ENCODE measurements at places on chromosomes 4 and X.

DNA sequence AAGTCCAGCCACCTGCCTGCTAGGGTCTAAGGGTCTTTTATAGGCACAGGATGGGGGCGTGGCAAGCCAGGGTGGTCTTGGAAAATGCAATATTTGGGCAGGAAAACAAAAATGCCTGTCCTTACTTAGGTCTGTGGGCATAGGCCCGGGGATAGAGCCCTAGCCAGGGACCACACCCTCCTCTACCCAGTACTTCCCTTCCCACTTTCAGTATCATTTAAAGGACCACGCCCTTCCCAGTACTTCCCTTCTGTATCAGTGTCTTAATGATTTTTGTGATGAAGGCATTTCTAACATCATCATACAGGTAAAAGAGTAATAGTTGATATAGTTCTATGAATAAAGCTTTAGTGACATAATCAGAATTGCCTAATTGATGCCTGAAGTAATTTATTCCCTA lies 11.4 kb downstream of the BANK1 start:
- DNase-seq: no peak

GRCh38 chr4:945274-946102 lies 13.2 kb downstream of the TMEM175 start:
- no peak for DNase-seq

DNA sequence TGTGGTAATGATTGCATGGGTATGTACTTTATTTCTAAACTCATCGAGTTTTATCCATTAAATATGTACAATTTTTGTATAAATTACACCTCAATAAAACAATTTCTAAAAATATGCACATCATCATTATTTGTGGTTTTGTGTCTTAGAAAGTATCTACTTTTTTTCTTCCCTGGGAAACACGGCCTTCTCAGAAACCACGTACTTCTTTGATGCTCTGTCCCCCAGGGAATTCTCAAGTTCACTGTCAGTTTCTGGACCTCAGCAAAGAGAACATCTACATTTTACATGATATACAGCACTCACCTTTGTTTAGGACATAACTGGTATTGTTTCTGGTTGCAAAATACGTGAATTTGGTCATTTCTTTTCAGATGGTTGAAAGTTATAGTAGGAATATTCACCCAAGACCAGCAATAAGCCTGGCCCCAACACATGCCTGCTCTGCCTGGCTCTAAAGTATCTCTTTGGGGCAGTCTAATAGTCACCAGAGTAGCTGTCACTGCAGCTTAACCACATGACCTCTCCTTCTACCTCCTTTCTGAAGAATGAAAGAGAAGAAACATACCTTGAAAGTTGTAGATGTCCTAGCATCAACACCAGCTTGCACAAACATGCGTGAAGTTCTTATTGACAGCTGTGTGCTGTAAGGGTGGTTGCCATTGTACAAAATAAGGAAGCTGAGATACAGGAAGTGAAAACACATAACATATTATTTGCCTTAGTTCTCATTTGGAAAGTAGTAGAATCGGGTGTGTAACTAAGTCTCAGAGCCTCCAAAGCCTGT lies 48.4 kb upstream of the SPANXN4 start:
- DNase-seq: no peak

DNA sequence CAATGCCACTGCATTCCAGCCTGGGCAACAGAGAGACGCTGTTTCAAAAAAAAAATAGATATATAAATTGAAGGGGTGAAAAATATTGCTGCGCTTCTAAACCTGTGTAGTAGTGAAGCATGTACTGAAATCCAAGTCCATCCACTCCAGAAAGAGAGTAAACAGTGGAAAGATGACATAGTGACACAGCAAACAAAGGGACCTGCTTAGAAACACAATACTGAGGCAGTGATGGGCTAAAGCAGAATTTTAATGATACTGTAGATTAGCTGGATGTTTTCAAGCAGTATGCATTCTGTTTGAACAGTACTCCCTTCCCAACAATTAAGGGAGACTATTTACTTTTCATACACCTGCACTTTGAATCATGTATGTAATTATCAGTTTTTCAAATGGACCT lies 42.5 kb downstream of the TFDP3 start:
- DNase-seq: no peak

DNA sequence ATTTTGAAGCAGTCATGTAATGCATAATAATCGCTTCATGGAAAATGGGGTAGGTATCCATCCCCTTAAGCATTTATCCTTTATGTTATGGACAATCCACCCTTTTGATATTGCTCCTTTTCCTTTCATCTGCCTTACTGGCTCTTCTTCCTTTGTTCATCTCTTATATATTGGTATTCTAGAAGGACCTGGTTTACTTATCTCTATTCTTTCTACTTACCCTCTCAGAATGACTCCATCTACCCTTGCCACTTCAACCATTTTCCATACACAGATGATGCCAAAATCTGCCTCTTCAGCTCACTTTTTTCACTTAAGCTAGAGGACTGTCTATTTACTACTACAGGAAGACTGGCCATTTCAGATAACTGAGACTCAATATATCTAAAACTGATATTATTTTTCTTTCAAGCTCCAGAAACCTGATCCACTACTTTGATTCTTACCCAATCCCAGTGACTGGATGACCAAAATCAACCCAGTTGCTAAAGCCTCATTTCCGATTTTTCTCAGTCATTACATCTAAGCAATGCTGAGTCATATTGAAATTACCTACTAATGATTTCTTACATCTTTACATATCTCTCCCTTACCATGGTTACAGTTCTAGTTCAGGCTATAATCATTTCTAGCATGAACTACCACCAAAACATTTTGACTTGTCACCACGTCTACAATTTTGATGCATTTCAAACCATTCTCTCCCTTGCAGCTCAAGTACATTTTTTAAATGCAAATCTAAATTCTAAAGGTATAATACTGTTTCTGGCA lies 93.7 kb downstream of the FAAH2 start:
- DNase-seq: no peak

DNA sequence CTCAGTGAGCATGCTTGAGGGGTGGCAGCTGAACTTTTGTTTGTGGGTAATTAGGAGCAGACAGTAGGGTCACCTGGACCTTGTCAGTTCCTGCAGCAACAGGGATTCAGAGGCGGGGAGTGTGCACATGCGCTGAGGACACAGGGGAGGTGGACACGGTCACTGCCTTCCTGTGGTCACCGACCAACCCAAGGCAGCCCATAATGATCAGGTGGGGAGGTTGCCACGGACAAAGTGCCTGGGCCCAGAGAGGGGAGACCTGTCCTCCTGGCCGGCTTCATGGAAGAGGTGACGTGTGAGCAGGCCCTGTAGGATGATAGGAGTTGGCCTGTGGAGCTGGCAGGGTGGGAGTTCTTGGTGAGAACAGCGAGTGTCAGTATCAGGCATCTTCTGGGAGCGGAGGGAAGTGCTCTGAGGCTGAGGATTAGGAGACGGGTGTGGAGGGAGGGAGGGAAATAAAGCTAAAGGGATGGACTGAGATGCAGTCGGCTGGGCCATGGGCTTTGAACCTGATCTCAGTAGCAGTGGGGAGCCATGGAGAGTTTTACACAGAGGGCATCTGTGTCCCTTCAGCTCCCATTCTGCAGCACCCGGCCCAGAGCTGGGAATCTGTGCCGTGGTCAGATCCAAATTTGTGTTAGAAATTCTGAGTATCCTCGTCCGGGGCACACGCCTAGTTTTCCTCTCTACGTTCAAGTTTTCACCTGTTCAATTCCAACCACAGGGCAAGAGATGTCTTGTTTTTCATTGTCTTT lies 100.0 kb downstream of the PSAPL1 start:
- DNase-seq: no peak

- no peak for DNase-seq
These were observed 45.1 kb downstream of the PRPS1 start for GRCh38 chrX:107673431-107673830.

DNA sequence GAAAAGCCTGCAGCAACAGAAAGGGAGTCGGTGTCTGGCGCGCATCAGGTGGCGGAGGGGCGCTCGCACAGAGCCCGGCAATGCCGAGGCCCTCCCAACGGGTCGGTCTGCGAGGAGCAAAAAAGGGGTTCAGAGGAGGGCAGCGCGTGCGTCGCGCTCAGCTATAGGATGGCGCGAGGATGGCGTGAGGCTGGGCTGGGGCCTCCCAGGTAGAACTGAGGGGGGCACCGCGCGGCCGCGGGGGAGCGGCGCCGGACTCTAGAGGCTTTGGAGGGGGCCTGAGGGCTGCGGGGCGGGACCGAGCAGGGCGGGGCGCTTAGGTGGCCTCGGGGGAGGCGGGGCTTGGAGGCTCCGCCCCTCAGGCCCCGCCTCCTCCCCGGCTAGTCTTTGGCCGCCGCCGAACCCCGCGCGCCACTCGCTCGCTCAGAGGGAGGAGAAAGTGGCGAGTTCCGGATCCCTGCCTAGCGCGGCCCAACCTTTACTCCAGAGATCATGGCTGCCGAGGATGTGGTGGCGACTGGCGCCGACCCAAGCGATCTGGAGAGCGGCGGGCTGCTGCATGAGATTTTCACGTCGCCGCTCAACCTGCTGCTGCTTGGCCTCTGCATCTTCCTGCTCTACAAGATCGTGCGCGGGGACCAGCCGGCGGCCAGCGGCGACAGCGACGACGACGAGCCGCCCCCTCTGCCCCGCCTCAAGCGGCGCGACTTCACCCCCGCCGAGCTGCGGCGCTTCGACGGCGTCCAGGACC lies at the start of gene PGRMC1:
Gene PGRMC1 (plus strand): TSS at position 414 of the 751 bp plus-strand sequence. CDS start 79 bp downstream, at position 493.
- DNase-seq: peak; percentile 59

DNA sequence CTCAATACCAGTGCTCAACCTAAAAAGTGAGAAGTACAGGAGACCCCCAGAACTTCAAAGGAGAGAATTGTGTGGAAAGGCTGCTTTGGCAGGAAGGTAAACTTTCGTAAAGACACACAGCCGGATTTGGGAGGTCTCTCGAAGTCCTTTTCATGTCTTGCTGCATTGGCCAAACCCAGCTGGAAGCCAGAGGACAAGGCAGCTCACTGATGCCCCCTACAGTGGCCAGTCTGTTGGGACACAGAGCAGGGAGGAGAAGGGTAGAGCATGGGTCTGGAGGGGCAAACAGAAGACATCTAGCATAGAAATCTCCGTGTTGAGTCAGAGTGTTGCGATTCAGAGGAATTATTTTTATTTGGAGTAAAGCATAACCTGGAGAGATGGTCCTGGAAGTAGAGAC lies 198.9 kb downstream of the ANK2 start:
- DNase-seq: no peak

GRCh38 chr4:114078636-114079035 lies 99.2 kb upstream of the ARSJ start:
- DNase-seq: no peak

DNA sequence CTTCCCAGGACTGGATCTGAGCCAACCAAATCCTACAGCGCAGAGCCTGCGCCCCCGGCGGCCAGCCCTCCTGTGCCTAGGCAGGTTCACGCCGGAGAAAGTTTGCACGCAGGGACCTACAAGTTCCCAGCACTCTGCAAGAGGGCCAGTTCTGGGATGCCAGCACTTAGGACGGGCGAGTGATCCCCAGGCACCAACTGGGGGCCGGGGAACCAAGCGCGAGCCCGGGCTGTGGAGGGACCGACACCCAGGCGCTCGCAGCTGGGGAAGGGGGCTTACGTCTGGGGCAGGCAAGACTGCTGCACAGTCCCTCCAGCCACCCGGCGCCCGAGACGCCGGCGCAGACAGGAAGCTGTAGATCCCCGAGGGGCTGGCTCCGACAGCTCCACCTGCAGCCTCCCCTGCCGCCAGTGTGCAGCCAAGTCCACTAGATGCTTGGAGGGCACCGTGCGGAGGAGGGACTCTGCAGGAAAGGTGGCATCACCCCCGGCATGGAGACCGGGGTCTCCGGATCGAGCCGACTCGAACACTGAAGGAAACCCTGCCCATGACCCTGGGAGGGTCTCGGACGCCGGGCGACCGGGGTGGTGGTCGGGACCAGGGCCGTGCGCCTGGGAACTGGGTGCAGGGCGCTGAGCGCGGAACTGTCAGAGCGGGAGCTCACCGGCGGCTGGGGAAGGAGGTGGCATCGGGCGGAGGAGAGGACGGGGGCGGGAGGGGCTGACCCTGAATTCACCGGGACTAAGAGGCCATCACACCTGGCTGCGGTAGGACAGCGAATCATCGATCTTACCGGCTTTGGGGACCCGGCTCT lies 566 bp downstream of the CORIN start:
- no peak for DNase-seq

GRCh38 chr4:139950568-139950967 lies 203.4 kb downstream of the MAML3 start:
- no peak for DNase-seq

DNA sequence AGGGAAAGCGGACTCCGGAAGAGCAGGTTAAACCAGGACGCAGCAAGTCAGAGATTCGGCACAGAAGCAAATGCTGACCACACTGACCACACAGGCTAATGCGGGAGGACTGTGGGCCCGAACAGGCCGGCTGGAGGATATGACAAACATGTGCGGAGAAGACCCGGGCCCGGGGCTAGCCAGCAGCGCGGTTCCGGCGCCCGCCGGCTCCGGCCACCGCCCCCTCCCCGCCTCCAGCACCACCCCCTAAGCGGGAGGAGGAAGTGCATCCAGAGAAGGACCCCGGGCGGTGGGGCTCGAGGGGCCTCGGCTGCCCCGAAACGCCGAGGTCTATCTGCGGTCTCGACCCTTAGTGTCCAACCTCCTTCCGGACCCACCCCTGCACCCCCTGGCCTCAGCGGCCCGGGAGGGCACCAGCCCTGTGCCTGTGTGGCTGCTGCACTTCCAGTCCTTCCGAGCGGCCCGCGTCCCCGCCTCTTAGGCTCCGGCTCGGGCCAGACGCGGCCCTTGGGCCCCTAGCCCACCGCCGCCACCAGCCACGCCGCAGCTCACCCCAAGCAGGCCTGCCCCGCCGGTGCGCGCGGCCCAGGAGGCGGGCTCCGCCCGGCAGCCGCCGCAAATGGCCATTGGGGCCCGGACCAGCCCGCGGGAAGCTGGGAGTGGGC lies 2.1 kb downstream of the ELOVL6 start:
- DNase-seq: no peak

- DNase-seq: no peak
These were observed 613.1 kb upstream of the HS3ST1 start for GRCh38 chr4:12041828-12042227.

DNA sequence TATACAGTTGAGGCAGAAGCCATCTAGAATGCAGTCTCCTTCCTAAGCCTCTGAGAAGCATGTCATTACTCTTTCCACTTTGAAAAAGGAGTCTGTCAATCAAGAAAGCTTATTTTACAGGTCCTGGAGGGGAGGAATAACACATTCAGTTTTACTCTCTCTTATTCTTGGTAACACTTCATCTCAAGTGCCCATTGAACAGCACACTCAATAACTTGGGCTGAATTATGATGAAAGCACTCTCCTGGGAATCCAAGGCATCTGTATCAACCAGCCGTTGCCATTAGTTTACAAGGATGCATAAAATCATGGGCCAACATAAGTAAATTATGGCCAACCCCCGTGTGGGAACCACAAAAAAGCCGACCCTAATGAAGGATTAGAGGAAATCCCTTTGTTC lies 282.4 kb downstream of the C4orf33 start:
- no peak for DNase-seq

DNA sequence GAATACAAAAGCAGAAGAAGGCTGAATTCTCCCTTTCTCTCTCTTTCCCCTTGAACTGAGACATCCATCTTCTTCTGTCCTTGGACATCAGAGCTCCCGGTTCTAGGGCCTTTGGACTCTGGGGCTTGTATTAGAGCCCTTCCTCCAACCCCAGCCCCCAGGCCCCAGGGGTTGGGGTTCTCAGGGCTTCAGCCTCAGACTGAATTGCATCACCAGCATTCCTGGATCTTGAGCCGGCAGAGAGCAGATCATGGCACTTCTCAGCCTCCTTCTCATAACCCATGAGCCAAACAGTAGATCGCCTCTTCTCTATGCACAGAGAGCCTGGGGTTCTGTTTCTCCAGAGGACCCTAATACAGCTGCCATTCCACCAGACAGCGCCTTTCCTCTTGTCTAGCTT lies 25.3 kb upstream of the CLDN24 start:
- no peak for DNase-seq

GRCh38 chr4:161463436-161463835 lies 700.4 kb downstream of the FSTL5 start:
- DNase-seq: no peak

All from stromal cell of bone marrow (primary cell).